ENCODE measurements at places on chromosomes 6 and 20. TPM values are rescaled to one million over a fixed set of nuclear protein-coding genes. Genes with fewer than 3 reads are reported as not detected.

Gene PI16
- 0.46 TPM for total RNA-seq

Gene BPIFB2
- not detected for total RNA-seq

Gene CHRNA4
- total RNA-seq = not detected

- no peak for DNase-seq
Observed at GRCh38 chr6:81556551-81556950, 195.9 kb downstream of the TENT5A start.

- DNase-seq = no peak
Observed at GRCh38 chr6:119184008-119184648, 105.7 kb upstream of the FAM184A start.
